ENCODE measurements at places on chromosomes 5 and 9. TPM values are rescaled to one million over a fixed set of nuclear protein-coding genes. Genes with fewer than 3 reads are reported as not detected.

The FST gene
- total RNA-seq = 11.3 TPM

The DDX4 gene
- not detected for total RNA-seq

The SAXO1 gene
- not detected for total RNA-seq

The PCDHGA8 gene
- total RNA-seq = 1.2 TPM

The SVEP1 gene
- total RNA-seq = 2.0 TPM

The C5orf52 gene
- total RNA-seq = not detected

The ZDHHC21 gene
- total RNA-seq = 46.2 TPM

The SLIT3 gene
- total RNA-seq = 37.4 TPM

The OGN gene
- total RNA-seq = 1.5 TPM

The CD72 gene
- 1.9 TPM for total RNA-seq

The RORB gene
- 0.13 TPM for total RNA-seq

The PGM5 gene
- 112 TPM for total RNA-seq

The PRDM9 gene
- total RNA-seq = not detected

The PCDHB13 gene
- 2.7 TPM for total RNA-seq

The NR5A1 gene
- not detected for total RNA-seq

The DMRT3 gene
- not detected for total RNA-seq

The IL5 gene
- total RNA-seq = not detected

The SH2D3C gene
- 1.8 TPM for total RNA-seq

The SPATA9 gene
- not detected for total RNA-seq

The FBP2 gene
- not detected for total RNA-seq

The OR1Q1 gene
- total RNA-seq = not detected

The DOCK8 gene
- 10.5 TPM for total RNA-seq

The KIF24 gene
- total RNA-seq = 1.5 TPM

The FRRS1L gene
- total RNA-seq = 0.12 TPM

The PHPT1 gene
- 41.0 TPM for total RNA-seq

The PTTG1 gene
- total RNA-seq = 89.9 TPM

The UBTD2 gene
- 12.3 TPM for total RNA-seq

The GGTA1 gene
- 24.5 TPM for total RNA-seq

The SV2C gene
- 0.09 TPM for total RNA-seq

The GNG10 gene
- total RNA-seq = 43.9 TPM

The IPO11 gene
- total RNA-seq = 12.7 TPM

The HRH2 gene
- total RNA-seq = 4.5 TPM

The DBH gene
- total RNA-seq = not detected

The VLDLR gene
- total RNA-seq = 20.2 TPM

The APBB3 gene
- 5.2 TPM for total RNA-seq

The IL9 gene
- total RNA-seq = not detected

The SLC6A7 gene
- not detected for total RNA-seq

The C5orf24 gene
- total RNA-seq = 22.3 TPM
